ENCODE measurements at places on chromosomes 1 and 21.

- DNase-seq, result no peak
Observed at GRCh38 chr1:17309426-17310067, 1.6 kb downstream of the PADI4 start.

GRCh38 chr1:62722796-62723195 lies 34.6 kb upstream of the DOCK7 start:
- DNase-seq, result no peak

DNA sequence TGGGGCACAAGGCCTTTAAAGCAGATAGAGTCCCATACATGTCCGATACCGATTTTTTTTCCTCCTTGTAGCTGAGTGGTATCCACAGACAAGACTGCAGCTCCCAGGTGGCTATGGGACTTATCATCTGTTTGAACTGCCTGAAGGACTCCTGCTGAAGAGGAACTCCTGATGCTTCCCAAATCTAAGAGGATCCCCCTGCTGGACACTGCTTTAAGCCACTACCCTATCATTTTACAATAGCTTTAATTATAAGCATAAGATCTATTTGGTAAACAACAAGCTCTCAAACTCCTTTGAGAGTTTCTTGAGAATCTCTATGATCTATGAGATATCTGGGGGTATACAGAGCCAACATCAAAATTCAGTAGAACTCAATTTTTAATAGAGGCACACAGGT lies 11.7 kb downstream of the NDC1 start:
- DNase-seq, result no peak

GRCh38 chr1:248751635-248752034 lies 3.9 kb downstream of the LYPD8 start:
- DNase-seq, result no peak

- no peak for DNase-seq
Observed at GRCh38 chr1:24157918-24158481, 15.1 kb upstream of the IL22RA1 start.

DNA sequence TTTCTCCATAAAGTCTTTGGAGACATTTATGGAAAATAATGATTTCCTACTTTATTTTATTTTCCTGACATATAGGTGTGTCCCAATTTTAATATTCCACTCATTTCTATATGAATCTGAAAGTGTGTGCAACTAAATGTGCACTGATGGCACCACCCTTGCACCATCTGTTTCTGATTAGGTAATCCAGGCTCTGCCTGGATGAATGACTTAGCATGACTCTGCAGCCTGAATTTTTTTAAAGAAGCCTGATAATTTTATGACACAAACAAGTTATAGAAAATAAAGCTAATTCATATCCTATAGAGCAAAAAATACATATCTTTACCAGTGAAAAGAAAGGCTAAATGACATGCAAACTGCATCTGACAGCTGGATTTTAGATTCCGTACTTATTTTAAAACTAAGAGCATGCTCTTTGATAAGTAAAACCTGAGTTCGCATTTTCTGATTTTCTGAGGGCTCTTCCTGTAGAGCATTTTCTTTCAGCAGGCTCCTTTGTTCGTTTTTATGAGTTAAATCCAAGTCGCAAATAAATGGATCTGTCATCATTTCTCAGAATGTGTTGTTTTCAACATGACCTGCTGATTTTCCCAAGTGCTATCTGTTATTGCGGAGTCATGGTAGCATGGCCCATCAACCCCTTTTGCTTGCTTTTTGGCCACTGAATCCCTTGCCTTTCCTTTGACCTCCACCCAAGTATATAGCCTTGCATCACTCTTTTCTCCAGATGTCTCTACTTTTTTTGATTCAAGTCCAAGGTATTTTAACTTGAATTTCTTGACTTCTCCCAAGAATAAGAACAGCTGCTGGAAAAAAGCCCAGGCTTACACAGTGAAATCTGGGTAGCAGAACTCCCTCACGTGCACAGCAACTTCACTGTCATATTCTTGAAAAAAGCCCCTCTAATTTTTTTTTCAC lies 52.8 kb upstream of the LYPLAL1 start:
- DNase-seq, result no peak
